ENCODE measurements at places on chromosomes 5 and 9.

DNA sequence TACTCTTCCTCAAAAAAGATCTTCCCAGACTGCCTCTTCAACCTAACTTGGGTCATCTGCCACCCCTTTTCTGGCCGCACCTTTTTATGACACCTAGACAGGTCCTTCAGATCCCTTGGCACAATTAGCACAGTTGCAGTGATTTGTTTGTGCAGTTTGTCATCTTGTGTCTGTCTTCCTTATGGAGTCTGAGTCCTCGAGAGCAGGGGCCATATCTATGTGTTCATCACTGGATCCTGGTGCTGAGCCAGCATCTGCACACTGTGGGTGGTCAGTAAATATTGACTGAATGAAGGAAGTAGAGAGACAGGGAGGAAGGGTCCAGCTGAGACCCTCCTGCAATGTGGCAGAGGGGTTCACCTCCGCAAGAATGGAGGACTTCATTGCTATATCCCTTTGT lies 14.4 kb downstream of the ERGIC1 start:
- no peak for DNase-seq

GRCh38 chr5:144017631-144018030 lies 152.8 kb downstream of the YIPF5 start:
- no peak for DNase-seq

GRCh38 chr9:127880143-127880542 lies 2.7 kb upstream of the AK1 start:
- no peak for DNase-seq

DNA sequence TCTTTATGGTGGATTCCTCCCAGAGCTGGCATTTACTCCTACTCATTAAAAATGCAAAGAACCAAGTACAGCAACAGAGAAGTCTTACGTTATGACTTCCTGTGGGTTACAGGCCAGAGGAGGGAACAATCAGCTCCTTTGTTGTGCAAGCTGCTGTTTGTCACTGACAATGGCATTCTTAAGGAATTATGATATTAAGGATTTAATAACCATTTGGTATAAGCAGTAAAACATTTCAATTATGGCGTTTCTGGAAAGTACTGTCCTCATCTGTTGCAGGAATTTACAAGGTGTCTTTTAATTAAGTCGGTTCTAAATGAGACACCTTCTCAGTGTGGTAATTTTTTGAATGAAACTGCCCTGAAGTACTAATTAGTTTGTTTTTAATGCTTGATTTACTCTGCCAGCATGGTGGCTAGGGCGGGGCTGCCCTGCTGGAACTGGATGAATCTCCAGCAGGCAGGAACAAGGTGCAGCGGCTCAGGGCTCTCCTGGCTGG lies 49.1 kb upstream of the VDAC1 start:
- no peak for DNase-seq

GRCh38 chr9:70410368-70410767 lies 4.1 kb downstream of the KLF9 start:
- DNase-seq, result no peak

DNA sequence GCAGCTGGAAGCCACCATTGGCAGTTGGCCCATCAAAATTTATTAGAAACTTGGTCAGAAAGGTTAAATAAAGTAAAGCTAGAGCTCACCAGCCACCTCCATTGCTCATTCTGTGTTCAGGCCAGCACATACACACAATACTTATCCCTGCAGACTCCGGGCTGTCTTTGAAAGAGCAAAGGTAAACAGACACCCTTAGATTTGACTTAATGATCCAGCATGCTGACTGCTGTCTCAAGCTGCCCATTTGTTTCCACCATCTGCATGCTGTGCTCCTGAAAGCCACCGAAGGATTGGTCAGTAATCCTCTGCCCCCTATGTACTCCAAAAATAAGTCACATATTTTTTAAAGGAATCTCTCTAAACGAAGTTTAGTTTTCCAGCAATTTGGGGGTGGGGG lies 1059.8 kb upstream of the DMAC1 start:
- DNase-seq, result no peak

- DNase-seq, result no peak
Measured at GRCh38 chr5:36452424-36453006, 150.8 kb upstream of the RANBP3L start.

All from stimulated activated CD8-positive, alpha-beta memory T cell treated with anti-CD3 and anti-CD28 coated beads, Interleukin-4, amount 100 ng/mL, for 24 hours (primary cell).